Activated T-cell treated with anti-CD3 and anti-CD28 coated beads for 1 hour (primary cell): ENCODE measurements at places on chromosomes 3 and 15.
A peak's percentile ranks its signal among the peaks of the same experiment; 100 is the strongest.

DNA sequence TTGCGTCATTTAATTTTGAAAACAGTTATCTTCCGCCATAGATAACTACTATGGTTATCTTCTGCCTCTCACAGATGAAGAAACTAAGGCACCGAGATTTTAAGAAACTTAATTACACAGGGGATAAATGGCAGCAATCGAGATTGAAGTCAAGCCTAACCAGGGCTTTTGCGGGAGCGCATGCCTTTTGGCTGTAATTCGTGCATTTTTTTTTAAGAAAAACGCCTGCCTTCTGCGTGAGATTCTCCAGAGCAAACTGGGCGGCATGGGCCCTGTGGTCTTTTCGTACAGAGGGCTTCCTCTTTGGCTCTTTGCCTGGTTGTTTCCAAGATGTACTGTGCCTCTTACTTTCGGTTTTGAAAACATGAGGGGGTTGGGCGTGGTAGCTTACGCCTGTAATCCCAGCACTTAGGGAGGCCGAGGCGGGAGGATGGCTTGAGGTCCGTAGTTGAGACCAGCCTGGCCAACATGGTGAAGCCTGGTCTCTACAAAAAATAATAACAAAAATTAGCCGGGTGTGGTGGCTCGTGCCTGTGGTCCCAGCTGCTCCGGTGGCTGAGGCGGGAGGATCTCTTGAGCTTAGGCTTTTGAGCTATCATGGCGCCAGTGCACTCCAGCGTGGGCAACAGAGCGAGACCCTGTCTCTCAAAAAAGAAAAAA, 1.2 kb downstream of the B2M start:
- DNase-seq = peak; percentile 41

- DNase-seq = no peak
Measured at GRCh38 chr3:124629497-124629896, 100.8 kb upstream of the UMPS start.

DNA sequence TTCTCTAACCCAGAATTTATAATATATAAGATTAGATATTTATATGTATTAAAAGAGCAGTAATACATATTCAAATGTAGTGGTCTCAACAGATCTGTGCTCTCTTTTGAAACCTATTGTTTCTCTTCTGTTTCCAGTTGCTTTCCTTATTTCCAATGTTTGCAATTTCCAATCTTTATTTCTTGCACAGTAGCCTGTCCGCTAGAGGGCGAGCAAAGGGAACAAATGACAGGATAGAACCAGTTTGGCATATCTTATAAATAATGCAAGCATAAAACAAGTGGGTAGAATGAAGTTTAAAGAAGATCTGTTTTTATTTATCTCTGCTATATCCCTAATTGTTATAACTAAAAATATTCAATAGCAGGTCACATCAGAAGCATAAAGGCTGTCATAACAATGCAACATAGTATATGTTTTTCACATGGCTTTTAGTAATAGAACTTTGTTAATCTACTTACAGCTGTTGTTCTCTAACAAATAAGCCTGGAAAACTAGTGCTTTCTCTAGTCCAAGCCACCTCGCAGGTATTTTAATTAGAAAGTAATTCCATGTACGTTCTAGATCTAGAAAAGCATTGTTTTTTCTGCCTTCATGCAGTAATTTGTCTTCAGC, 15.1 kb upstream of the TCAIM start:
- DNase-seq = peak; percentile 54

GRCh38 chr3:122497425-122497824, 17.3 kb downstream of the KPNA1 start:
- DNase-seq = no peak

GRCh38 chr15:69548395-69549180, 96.0 kb downstream of the RPLP1 start:
- DNase-seq = no peak

GRCh38 chr3:126925411-126926171, 57.3 kb upstream of the PLXNA1 start:
- no peak for DNase-seq

- DNase-seq = no peak
Measured at GRCh38 chr15:67043939-67044771, 21.2 kb upstream of the SMAD3 start.

DNA sequence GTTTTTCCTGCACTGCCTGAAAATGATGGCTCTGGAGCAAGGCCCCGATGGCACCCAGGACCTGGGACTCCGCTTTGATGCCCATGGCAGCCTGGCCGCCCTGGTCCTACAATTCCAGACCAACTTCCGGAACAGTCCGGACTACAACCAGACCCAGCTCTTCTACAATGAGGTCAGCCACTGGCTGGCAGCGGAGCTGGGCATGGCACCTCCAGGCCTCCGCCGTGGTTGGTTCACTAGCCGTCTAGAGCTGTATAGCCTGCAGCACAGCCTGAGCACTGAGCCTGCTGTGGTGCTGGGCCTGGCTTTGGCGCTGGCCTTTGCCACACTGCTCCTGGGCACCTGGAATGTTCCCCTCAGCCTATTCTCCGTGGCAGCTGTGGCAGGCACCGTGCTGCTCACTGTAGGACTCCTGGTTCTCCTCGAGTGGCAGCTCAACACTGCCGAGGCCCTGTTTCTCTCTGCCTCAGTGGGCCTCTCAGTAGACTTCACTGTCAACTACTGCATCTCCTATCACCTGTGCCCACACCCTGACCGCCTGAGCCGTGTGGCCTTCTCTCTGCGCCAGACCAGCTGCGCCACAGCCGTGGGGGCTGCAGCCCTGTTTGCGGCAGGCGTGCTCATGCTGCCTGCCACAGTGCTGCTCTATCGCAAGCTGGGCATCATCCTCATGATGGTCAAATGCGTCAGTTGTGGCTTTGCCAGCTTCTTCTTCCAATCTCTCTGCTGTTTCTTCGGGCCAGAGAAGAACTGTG, 10.9 kb downstream of the DISP2 start:
- DNase-seq = no peak

DNA sequence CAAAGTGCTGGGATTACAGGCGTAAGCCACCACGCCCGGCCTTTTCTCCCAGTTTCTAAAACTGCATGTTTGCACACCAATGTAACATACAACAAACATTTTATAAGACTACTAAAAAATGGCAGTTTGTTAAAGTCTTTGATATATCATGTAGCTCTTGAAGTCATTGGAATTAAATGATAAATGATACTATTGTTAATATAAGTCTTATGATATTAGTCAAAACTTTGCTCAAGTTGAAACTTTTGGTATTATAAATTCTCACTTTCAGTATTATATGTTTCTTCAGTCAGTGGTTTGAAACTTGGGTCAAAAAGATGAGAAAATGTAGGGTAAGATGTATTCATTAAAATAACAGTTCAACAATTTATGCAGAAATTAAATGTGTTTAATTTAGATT, 117.6 kb upstream of the TBL1XR1 start:
- DNase-seq = no peak

DNA sequence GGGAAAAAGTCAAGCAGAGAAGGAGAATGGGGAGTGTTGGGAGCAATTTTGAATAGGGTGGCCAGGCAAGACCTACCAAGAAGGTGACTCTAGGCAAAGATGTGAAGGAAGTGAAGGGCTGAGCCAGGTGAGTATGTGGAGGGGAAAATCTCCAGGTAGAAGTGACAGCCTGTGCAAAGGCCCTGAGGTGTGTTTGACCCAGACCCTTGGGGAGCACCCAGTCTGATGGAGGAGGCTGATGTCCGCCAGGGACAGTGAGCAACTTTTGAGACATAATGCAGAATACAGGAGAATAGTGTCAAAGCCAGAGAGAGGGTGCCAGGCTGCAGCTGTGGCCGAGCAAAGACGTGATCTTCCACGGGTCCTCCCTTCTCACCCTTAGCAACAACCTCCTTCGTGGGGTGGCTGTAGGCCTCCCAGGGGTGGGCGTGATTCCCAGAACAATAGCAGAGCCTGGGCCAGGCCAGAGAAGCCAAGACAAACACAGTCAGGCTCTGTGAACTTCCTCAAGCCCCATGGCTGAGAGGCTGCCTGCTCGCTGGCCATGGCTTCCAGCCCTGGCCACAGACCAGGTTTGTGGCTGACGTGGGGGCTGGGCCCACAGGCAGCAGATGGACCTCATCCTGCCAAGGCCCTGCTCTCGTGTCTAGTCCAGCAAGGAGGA, 58.1 kb downstream of the SLC6A6 start:
- DNase-seq = no peak

DNA sequence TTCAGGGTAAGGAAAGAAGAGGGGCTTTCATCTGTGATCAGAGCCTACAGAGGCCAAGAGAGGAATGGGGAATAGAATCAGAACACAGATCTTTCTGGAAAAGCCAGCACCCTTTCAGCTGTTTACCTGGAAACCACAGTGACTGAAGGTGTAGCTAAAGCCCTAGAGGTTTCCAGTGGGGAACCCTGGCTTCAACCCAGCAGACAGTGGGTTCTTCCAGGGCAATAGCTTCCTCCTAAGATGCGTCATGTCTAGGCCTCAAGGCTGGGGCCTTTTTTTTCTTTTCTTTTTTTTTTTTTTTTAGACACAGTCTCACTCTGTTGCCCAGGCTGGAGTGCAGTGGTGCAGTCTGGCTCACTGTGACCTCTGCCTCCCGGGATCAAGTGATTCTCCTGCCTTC, 3.1 kb upstream of the CPNE9 start:
- no peak for DNase-seq

DNA sequence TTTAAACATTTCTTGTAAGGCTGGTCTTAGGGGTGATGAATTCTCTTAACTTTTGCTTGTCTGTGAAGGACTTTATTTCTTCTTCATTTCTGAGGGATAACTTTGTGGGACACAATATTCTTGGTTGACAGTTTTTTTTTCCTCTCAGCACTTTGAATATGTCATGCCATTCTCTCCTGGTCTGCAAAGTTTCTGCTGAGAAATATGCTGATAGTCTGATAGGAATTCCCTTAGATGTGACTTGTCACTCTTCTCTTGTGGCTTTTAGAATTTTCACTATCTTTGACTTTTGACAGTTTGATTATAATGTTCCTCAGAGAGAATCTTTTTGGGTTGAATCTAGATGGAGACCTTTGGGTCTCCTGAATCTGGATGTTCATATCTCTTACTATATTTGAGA, 23.3 kb upstream of the TF start:
- DNase-seq = no peak

DNA sequence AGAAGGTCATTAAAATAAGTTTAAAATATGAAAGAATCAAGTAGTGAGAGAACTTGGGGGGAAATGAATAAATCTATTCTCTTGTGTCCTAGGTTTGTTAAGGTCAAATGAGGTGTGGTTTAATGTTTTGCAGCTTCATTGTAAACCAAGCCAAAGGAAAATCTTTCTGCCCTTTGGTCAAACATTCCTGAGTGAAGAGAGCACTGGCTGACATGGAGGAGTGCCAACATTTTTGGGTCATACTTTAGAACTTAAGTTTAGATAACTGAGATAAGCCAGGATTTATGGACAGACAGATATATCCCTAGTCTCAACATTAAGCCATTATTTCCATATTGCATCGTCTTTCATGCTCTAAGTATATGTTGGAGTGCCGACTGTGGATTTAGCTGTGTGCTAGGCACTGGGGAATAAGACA, 66.4 kb downstream of the PTPRG start:
- DNase-seq = no peak

- no peak for DNase-seq
Measured at GRCh38 chr15:37682304-37682703, 252.1 kb upstream of the TMCO5A start.

GRCh38 chr3:140093742-140094141, 158.8 kb downstream of the CLSTN2 start:
- DNase-seq = no peak

- no peak for DNase-seq
Measured at GRCh38 chr3:151567477-151567876, 106.6 kb upstream of the IGSF10 start.

DNA sequence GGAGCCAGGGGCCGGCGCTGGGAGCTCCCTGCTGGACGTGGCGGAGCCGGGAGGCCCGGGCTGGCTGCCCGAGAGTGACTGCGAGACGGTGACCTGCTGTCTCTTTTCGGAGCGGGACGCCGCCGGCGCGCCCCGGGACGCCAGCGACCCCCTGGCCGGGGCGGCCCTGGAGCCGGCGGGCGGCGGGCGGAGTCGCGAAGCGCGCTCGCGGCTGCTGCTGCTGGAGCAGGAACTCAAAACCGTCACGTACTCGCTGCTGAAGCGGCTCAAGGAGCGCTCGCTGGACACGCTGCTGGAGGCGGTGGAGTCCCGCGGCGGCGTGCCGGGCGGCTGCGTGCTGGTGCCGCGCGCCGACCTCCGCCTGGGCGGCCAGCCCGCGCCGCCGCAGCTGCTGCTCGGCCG, 1.5 kb downstream of the SMAD6 start:
- DNase-seq = no peak

DNA sequence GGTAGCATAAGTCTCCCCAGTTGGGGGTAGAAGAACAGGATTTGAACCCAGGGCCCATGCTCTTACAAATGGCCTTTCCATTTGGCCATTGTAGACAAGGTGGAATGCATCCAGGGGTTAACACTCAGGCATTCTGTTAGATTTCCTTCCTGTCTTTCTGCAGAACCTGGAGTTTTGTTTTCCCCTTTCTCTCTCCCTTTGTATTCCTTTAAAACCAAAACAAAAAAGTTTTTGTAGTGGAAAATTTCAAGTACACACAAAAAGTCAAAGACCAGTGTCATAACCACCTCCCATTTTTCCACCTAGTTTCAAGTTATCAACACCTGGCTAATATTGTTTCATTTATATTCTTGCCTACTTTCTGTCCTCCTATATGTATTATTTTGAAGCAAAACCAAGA, 26.0 kb downstream of the FRMD4B start:
- no peak for DNase-seq

DNA sequence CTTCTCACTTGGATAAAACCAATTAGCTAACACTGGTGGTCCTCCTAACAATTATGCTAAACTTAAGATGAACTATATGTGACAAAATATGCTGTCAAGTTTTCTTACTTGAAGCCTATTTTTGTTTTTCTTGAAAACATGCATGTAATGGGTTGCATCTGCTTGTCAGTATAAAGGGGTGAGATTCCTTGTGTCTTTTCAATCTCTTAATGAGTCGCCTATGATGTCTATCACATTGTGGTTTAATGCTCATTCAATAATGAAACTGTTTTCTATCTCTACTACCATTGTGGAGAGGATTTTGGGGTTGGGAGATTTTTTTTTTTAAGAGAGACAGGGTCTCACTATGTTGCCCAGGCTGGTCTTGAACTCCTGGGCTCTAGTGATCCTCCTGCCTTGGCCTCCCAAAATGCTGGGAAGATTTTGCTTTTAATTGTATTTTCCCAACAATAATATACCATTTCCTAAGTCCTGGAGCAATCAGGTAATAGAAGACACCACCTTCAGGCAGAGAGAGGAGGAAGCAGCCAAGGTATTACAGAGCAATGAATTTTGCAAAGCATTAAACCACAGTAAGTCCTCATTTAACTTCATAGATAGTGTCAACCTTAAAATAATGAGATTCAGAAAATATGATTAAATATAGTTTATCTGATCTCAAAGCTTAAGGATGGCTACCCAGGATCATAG, 17.4 kb upstream of the TRMT10C start:
- DNase-seq = no peak

DNA sequence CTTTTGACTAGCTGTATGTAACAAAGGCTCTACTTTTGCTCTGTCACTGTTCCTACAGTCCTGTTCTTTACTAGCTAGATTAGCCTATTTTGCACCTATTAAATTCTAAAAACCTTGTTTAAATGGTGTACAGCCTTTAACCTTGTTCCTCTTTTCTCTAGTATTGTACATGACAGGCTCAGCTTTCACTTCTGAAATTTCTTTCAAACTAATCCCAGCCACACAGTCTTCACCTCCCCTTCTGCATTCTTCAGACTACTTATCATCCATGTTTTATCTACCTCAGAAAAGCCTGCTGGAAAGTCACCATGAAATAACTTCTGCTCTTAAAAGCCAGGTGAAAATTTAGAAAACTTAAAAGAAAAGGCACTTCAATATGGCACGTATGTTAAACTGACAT, 122.4 kb downstream of the NECTIN3 start:
- no peak for DNase-seq

GRCh38 chr3:43759297-43759782, 68.6 kb downstream of the ABHD5 start:
- no peak for DNase-seq
